Hippocampal formation (tissue), 2 donors: ENCODE measurements at places on chromosomes 2 and 18.

- no peak for DNase-seq
Measured at GRCh38 chr2:26723991-26724750, 31.6 kb downstream of the KCNK3 start.

DNA sequence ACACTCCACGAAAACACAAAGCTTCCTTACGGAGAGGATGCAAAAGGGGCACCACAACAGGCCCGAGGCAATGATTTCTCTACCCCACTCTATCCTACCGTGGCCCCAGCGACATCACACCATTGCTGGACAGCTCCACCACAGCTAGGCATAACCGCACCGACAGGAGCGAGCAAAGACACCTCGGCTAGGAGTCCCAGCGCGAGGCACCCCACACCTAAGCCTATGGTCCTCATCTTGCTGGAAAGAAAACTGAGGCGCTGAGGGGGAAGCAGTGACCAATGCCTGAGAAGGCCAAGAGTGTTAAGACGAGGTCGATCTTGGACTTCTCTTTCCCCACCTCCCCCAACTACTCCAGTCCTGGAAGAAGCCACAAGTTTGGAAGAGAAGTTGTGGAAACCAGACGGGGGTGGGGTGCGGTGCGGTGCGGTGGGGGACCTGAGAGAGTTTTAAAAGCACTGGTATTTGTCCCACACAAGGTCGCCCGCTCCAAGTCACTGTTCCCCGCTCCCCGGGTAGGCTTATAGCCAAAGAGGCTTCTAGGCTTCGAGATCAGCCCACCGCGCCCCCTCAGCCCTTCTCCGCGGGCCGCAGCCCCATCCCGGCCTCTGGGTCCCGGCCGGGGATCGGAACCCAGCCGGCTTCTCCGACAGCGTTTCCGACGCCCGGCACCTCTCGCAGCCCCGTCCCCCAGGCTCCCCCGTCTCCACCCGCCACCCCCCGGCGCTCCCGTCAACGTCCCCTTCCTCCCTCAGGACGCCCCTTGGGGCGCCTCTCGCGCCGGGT, 766 bp downstream of the PDE6D start:
- no peak for DNase-seq

DNA sequence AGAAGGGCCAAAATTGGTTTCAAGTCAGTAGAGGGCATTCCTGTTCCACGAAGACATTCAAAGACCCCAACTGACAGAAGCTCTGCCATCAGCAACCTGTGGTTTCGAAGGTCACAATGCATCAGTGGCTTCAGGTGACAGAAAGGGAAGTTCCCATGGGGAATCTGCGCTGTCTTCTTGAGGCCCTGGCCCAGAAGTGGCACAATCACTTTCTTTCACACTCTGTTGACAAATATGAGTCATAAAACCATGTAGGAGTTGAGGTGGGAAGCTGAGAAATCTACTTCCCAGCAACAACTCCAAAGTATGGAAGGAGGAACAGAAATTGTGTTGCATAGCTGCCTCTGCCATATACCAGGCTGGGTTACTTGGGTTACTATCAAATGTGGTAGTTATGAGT, 621.1 kb upstream of the FANCL start:
- no peak for DNase-seq

- DNase-seq: no peak
Measured at GRCh38 chr2:26521913-26522180, 43.9 kb upstream of the OTOF start.

DNA sequence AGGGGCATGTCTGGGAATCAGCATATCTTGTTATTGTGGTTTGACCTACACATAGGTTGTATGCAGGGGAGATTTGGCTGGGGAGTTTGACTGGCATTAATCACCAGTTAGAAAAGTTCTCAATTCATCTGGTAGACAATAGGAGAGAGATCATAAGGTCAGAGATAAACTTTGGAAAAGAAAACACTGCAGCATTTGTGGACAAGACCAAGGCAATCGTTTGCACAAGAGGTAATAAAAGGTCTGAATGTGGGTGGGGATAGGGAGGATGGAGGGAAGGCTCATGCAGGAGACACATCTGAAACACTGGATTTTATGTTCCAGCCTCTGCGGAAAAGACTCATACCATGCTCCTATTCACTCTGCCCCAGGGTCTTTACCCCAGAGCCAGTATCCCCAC, 136.9 kb downstream of the MAIP1 start:
- DNase-seq: no peak

DNA sequence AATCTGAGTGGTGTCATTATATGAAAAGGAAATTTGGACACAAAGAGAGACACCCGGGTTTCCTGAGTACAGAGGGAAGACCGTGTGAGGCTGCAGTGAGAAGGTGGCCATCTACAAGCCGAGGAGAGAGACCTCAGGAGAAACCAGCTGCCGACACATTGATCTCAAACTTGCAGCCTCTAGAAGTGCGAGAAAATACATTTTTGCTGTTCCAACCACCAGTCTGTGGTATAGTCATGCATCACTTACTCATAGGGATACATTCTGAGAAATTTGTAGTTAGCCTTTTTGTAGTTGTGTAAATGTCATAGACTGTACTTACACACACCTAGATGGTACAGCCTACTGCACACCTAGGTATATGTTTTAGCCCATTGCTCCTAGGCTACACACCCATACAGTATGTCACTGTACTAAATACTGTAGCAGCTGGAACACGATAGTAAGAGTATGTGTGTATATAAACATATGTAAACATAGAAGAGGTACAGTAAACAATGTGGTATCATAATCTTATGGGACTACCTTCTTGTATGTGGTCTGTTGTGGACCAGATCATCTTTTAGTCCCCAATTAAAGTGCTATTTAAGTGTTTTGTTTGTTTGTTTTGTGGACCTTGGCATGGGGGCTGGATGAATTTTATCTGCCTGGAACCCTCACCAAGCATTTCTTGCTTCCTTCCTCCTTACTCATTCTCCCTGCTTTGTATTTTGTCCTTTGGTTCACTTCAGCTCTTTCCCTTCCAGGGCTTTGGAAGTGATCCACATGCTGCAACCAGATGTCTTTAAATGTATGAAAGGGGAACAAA, 38.3 kb upstream of the SESTD1 start:
- no peak for DNase-seq

DNA sequence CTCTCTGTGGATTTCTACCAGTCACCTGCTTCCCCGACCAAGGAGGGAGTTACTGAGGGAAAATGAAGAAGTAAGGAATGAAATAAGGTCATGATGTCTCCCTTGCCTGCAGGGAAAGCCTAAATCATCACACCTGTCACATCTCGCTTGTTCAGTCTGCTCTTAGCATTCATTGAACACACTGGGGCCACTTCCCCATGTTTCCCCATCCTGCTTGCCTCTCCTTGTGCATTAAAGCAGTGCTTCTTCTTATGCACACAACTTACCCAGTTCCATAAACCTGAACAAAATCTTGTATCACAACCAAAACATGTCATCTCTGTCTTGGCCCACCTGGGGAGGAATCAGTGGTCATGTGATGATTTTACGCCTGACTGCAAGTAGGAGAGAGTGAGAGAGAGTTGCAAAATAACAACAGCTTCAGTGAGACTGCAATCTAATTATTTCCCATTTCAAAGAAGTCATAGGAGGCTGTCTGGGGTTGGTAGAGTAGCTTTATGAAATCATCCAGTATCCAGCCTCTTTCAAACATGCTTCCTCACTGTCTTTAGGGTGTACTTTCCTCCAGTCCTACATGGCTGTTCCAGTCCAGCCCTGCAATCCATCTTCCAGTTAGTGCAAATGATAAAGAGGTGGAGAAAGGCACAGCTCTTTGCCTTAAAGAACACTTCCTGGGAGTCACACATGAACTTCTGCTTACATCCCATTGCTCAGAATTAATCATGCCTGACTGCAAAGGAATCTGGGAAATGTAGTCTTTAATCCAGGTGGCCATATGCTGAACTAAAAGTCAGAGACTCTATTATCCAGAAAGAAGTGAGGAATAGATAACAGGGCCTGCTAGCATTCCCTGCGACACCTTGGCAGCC, 220.1 kb downstream of the HAUS1 start:
- DNase-seq: no peak

GRCh38 chr2:135850892-135851668, 14.1 kb upstream of the LCT start:
- no peak for DNase-seq

- DNase-seq: no peak
Measured at GRCh38 chr2:119158563-119159347, at the start of gene C1QL2. Gene C1QL2 (minus strand): TSS chr2:119158751. CDS start chr2:119158269, 482 bp downstream.

DNA sequence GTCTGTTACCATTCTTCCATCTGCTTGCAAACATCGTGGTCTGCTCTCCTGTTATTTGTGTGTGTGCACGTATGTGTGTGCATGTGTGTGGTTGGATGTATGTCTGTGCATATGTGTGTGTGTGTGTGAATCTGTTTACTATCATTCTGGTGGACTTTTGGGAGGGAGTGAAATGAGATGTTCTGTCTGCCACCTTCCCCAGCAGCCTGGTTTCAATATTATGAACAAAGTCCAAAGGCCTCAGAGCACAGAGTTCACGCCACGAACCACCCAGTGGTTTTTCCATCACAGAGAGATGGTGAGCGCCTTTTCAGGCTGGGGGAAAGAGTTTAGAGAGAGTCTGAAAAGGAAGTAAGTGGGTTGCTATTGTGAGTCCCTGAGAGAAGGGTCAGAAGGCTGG, 67.1 kb upstream of the YWHAQ start:
- no peak for DNase-seq

DNA sequence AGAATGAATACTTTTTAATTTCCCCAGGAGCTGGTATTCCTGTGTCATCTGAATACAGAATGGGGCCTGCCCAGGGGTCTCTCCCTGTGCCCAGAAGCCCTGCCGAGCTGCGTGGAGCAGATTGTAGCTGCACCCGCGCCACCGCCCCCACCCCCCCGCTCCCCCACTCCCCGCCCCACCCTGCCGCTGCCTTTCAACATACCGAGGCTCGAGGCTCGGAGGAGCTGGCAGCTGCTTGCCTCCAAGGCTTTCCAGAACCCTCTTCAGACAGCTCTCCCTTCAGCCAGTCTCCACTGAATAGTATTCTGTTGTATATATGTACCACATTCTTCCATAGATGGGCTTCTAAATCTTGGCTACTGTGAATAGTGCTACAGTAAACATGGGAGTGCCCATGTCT, 150.7 kb downstream of the TSN start:
- DNase-seq: no peak

- DNase-seq: no peak
Measured at GRCh38 chr18:50301074-50301473, 13.6 kb upstream of the CXXC1 start.

GRCh38 chr2:128413718-128414341, 95.2 kb upstream of the HS6ST1 start:
- no peak for DNase-seq

DNA sequence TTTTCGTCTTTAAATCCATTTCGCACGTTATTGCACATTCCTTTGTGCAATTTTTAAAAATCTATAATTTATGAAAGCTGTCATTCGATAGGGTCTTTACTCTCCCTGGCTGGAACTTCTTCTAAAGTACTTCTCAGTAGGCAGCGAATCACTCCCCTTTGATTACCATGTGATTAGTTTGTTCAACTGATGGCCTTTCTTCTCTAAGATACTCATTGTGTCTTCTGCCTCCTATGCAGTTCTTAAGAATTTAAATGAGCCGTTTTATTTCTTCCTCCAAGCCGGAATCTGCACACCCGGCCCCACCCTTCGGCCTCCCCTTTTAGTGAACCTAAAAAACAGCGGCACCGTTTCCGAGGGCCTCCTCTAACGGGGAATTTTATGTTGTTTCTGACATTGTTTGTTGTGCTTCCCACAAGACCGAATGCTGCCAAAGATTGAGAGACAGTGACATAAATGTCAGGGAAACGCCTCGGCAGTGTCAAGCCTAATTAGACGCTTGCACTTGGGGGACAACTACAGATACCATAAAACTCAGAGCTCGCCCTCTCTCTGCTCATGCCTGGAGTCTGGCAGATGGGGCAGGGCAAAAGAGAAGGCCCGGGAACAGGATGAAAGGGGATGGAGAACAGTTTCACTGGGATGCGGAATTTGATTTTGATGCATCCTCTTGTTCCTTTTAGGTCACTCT, 255.3 kb downstream of the BCL11A start:
- DNase-seq: no peak

GRCh38 chr2:7083580-7084509, 166.6 kb downstream of the RNF144A start:
- DNase-seq: no peak

- DNase-seq: no peak
Measured at GRCh38 chr2:215379948-215380347, 55.9 kb downstream of the FN1 start.

- DNase-seq: no peak
Measured at GRCh38 chr2:76932550-76932949, 589.6 kb downstream of the LRRTM4 start.

- no peak for DNase-seq
Measured at GRCh38 chr2:189570570-189571031, 10.0 kb downstream of the SLC40A1 start.

DNA sequence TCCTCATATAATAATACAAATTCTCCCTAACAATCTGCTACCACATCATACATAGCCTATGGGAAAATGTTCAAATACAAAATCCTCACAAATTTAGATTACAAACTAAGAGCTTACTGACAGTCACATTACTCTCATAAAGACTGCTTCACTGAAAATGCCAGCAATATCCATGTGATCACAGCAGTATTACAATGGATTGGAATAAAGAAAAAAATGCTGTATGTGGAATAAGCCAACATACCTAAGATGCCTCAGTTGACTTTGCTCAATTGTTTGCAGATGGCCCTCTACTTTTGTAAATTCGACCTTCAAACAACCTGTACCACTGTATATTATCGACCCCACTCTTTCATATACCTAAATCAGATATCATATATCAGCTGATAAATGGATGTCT, 88.7 kb downstream of the DYM start:
- no peak for DNase-seq

GRCh38 chr18:70385474-70385873, 96.6 kb downstream of the SOCS6 start:
- DNase-seq: no peak

DNA sequence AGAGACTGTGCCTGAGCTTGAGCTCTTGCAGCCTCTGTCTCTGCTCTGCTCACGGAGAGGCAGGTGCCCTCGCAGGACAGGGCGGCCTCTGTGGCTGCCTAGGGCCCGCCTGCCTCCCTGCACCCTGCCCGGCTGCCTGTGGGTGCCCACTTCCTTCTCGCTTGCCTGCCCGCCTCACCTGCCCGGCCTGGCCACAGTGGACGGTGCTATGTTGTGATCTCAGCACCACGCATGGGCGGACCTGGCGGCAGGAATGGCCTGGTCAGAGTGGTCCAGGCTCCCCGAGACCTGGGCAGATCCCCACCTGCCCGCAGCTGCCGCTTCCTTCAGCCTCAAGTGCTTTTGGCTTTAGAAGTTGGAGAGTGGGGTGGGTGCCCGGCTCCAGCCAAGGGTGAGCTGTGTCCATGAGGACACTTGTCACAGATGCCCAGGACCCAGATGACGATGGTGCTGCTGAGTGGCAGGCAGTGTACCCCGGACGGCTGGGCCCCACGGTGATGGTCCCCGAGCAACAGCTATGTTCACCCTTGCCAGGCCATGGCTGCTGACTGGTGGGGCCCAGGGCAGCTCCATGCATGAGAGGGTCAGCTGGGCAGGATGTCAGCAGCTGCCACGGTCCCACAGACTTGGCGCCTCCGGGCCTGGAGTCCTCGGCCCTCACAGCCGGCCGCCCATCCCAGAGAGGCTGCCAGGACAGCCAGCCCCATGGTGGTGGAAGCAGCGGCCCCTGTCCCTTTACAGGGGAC, 25.3 kb downstream of the RTP5 start:
- no peak for DNase-seq
